Small intestine (tissue), 16 donors: ENCODE measurements at places on chromosomes 7 and 10. TPM values are rescaled to one million over a fixed set of nuclear protein-coding genes. Genes with fewer than 3 reads are reported as not detected.

Gene STK31
- polyA plus RNA-seq, result 0.24 TPM

Gene SLC26A3
- polyA plus RNA-seq, result 122 TPM

DNA sequence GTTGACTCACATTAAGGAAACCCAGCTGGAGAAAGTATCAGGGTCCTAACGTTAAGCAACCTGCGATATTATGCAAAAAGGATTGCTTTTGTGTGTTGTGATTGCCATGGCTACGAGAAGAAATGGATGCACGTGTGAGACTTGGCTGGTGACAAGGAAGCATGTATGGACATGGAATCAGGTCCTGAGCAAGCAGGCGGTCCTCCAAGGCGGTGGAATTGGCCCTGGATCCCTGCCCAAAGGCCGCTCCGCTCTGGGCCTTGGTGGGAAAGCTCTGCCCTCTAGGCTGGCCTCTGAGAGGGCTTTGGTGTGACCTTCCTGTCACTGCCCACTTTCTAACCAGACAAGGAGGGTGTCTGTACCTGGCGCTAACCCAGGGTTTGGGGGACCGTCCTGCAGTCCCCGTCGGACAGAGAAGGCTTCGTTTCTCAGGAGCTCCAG lies 192.1 kb downstream of the EBF3 start:
- no peaks in the 10 kb centered on the region for H3K27me3 ChIP-seq
- peaks cover 26% of the 10 kb centered on the region for H3K36me3 ChIP-seq
- no peak overlapping the region for H3K27ac ChIP-seq
- no peak for DNase-seq

- no peak overlapping the region for H3K4me3 ChIP-seq
- H3K4me1 ChIP-seq, result no peaks in the 10 kb centered on the region
- no peak for DNase-seq
- H3K27ac ChIP-seq, result no peak overlapping the region
- peaks cover 3% of the 10 kb centered on the region for H3K27me3 ChIP-seq
- no peaks in the 10 kb centered on the region for H3K36me3 ChIP-seq
Observed at GRCh38 chr7:43392638-43393330, 190.1 kb upstream of the STK17A start.

DNA sequence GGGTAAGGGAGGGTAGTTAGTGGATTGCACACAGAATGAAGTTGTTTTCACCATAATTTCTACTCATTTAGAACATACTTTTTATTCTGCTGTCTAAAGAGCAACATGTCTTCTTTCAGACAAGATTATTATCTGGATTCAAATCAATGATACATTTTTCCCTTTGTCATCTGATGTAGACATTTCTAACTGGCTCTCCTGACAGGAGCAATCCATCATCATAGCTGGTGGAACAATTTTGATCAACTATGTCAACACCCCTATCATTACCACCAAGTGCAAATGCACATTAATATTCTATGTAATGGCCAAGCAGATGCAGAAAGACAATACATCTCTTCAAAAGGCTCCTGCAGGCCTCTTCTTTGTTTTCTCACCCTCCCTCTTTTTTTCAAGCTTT lies 672.9 kb upstream of the LRRTM3 start:
- no peaks in the 10 kb centered on the region for H3K4me1 ChIP-seq
- H3K27me3 ChIP-seq, result no peaks in the 10 kb centered on the region
- H3K36me3 ChIP-seq, result no peaks in the 10 kb centered on the region
- no peak overlapping the region for H3K4me3 ChIP-seq
- H3K27ac ChIP-seq, result no peak overlapping the region
